ENCODE measurements at places on chromosomes 12 and 14.

DNA sequence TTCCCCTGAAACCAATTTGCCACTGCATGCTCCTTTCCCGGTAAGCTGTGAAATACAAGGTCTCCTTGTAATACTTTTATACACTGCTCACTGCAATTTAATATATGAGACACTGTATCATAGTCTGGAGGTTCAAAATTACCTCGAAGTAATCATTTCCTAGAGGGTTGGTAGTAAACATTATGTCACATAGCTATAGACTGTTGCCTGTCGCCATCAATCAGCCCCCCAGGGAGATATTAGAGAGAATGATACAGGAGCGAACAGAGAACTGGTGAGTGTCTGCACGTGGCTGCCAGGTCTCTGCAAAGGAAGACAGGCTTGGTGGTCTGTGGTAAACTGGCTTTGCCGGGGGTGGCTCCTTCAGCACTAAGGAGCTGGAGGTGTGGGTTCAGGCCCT lies 165.5 kb upstream of the WSCD2 start:
- no peak for DNase-seq

DNA sequence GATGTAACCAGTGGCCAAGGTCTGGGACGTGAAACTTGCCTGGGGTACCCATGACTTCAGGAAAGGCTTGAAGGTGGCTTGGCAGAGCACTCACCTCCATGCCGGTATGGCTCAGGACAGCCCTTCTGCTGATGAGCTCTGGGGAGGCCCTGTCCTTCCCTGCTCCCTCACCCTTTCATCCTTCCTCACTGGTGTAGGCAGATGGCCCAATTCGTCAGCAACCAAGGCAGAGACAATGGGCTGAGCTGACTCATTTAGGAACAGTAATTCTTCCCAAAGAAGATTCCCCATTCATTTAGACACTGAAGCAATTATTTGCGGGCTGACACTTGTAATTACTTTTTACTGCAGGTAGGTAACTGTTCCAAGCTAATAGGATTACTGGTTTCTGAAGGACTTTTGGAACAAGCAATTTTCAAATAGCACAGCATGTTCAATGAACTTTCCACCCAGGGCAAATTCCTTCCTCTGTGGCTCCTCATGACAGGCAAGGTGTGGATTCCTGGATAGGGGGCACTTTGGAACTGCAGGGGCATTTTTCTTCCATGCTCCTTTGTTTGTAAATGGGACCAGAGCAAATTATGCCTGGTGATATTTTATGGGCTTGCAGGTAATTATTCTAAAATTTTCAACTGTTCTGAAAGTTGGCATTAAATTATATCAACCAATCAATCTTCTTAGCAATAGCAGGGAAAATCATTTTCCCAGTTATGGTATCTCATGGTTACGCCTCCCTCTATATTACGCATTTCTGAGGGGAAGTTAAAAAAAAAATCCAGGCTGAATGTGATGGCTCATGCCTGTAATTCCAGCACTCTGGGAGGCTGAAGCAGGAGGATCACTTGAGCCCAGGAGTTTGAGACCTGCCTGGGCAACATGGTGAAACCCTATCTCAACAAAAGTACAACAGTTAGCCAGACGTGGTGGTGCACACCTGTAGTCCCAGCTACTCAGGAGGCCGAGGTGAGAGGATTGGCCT lies 24.1 kb upstream of the NRDE2 start:
- DNase-seq: no peak

- no peak for DNase-seq
Observed at GRCh38 chr12:23528316-23528715, 421.2 kb downstream of the SOX5 start.

GRCh38 chr14:41285186-41285748 lies 321.4 kb upstream of the LRFN5 start:
- no peak for DNase-seq
